ENCODE measurements at places on chromosomes 6 and 20.

DNA sequence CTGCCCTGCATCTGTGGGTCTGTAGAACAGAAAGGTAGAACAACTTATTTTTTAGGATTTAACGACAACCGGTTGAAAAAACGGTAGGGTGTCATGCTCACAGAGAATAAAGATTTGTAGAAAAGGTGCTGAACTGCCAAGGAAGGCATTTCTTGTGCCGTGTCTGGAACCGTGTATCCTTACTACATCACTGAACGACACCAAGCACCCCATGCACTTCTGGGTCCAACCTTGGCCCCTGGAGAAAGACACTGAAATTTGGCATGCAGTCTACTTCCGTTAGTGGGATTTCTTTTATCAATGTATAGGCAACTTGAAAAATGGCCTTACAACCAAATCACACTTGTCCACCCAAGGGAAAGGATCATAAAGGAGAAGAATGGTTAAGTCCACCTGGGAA lies 145.5 kb downstream of the ZMYND8 start:
- no peak for DNase-seq

- no peak for DNase-seq
Observed at GRCh38 chr6:157335829-157336228, 12.5 kb upstream of the TMEM242 start.

DNA sequence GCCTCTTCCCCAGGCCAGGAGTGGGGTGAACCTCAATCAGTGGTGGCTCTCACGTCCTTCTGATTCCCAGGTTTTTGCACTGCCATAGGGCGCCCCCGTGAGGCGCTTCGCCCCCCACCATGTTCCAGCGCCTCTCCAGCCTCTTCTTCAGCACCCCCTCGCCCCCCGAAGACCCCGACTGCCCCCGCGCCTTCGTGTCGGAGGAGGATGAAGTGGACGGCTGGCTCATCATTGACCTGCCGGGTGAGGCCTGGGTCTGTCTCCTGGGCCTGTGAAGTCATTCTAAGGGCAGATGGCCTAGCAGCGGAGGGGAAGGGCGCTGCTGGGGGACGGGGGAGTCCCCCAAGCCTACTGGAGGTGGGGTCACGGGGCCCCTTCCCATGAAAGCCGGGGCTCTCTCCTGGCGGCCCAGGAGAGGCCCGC lies 4.5 kb downstream of the TP53INP2 start:
- peak; percentile 50 for DNase-seq

- no peak for DNase-seq
Observed at GRCh38 chr6:11428371-11428770, 109.2 kb upstream of the TMEM170B start.

DNA sequence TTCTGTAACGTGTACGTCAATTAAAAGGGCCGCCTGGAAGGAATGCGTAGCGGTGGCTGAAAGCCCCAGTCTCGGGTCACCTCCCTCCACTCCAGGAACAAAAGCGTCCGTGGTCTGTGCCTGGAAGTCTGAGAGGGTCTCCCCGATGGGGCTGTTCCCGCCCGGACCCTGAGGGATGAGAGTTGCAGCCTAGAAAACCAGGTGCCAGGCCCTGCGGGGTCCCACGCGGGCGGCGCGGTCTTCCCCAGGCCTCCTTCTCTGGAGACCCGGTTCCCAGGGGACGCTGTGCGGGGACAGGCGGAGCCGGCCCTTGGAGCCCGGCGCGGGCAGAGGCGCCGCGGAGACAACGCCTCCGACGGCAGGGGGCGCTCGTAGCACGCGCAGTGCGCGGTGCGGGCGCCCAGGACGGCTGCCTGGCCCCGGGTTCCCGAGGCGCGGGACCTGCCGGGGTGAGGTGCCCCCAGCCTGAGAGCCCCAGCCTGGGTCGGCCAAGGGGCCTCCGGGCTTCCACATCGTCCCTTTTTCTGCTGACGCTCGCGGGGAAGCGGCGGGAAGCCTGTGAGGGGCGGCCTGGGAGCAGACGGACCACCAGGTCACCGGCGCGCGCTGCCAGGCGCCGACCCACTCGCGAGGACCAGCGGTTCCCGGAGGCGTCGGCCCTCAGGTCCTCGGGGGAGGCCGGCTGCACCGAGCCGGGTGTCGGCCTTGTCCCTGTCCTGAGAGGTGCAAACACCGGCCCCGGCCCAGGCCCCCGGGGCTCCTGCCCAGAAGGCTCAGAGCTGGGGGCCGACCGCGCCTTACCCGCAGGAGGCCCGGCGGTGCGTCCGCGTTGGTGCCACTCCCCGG lies 5.3 kb upstream of the FOXC1 start:
- peak; percentile 81 for DNase-seq

GRCh38 chr20:59650418-59650817 lies 46.1 kb downstream of the PHACTR3 start:
- no peak for DNase-seq

DNA sequence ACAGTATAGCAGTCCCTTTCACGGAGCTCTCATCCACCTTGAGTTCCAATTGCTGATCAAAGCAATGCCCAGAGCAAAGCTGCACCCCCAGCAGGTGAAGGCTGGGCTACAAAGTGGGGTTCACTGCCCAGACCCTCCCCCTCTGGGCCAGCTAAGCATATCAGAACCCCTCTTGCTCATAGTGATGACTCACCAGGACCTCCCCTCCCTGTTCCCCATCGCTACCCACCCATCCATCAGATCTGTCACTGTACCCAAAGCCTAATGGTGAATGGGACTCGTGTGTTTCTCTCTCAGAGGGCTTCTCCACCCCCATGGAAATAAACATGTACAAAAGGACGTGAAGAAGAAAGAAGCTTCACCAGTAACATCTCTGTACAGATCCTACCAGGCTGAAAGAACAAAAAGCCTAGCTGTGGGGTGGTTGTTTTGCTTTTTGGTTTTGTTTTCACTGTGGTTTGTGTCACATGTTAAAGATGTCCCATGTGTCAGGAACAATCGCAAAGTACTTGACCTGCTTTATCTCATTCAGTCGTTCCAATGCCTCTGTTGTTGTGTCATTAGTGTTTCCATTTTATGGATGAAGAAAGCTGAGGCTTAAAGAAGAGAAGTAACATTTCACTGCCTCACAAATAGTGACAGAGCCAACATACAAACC lies 518.5 kb downstream of the CD83 start:
- peak; percentile 34 for DNase-seq

GRCh38 chr6:16639684-16640480 lies 121.4 kb downstream of the ATXN1 start:
- DNase-seq: no peak

DNA sequence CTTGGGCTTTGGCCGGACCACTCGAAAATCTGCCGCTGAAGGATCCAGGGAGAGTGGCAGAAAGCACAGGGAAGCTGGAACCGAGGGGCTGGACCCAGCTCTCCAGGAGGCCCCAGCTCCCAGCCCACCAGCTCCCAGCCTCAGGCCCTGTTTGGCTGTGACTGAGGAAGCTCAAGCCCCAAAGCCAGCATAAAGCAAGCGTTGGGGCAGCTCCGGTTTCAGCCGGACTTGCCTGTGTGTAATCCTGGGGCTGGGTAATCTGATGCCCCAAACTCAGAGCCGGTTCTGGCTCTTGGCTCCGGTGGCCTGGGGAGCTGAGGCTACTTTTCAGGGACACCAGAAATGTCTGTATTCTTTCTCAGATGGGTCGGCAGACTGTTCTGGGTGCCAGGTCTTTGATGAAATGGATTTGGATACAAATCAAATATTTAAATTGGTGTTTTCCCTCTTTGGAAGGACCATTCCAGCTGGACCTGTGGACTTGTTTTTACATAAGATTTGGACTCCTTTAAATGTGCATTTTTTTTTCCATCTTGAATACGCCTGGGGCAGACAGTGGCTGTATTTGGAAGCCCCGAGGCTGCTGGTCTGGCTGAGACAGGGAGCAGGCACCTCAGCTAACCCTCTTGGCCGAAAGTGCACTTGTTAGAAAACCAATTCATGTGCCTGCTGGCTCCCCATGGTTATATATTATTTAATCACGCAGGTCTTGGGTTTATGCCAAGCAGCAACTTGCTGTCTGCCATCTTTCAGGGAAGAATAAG lies 29.7 kb downstream of the RPP40 start:
- DNase-seq: no peak

DNA sequence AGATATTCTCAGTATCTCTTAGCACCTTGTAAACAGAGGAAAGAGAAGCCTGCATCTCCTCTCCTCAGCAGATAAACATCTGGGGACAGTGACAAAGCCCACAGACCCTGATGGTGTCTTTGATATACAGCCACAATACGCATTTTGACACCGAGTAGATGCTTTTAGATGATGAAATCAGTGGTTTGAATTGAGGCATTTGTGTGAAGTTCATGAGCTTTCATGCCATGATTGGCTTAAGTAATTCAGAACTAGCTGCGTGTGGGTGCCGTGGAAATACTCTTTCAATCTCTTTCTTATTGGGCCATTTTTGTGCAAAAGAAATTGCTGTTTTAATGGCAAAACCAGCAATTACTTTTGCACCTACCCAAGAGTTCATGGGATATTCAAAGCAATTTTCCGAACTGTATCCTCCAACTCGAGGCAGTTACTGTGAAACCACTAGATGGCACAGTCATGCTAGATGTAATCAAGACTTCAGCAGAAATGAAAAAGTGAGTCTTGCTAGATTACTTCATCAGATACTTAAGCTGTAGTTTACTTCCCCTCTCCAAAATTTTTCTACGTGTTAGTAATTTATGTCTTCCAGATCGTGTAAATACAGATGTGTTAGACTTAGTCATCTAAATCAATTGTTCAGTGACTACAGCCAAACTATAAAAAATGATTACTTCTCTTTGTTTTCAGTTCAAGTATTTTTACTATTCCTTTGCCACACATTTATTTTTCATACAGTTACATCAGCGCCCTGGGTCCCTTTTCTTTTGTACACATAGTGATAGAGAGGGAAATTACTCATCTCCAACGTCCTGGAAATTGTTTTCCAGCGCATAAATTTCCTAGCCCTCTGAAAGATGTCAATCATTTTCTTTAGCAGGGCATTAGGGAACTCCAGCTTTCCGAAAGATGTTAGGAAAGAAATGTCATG lies 49.4 kb downstream of the IYD start:
- DNase-seq: no peak

DNA sequence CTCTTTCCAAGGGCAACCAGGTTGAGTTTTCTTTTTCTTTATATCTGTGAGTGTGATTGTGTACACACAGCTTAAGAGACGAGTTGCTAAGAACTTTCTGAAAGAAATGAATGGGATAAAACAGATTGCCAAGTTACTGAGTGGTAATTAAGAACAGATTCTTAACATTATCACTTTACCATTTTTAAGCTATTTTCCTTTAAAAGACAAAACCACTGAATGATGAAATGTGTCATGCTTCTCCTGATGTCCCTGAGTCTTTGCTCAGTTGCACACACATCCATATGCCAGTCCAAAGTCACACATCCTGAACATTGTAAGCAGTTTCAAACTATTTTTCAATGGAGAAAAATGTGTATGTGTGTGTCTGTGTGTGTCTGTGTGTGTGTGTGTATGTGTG lies 5.5 kb upstream of the DAAM2 start:
- DNase-seq: no peak

GRCh38 chr20:25220810-25221591 lies 25.5 kb downstream of the ENTPD6 start:
- no peak for DNase-seq

- no peak for DNase-seq
Observed at GRCh38 chr6:21582651-21583050, 10.9 kb upstream of the SOX4 start.

DNA sequence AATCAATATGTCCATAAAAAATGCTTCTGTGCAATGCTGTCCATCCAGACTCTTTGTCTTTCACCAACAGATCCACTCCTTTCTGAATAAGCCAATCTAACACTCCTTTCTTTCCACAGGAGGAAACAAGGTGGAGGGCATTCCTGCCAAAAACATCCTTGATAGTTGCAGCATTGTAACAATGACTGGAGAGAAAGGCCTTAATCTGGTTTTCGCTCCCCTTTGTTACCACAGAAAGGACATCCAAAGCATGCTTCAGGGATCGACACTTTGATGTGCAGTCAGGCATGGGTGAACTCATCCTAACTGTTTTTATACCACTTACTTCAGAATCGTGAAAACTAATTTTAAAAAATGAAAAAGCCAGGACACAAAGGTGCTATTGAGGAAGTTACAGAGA lies 7.4 kb downstream of the IBTK start:
- DNase-seq: no peak

- no peak for DNase-seq
Observed at GRCh38 chr20:698276-698675, 22.7 kb upstream of the SCRT2 start.

DNA sequence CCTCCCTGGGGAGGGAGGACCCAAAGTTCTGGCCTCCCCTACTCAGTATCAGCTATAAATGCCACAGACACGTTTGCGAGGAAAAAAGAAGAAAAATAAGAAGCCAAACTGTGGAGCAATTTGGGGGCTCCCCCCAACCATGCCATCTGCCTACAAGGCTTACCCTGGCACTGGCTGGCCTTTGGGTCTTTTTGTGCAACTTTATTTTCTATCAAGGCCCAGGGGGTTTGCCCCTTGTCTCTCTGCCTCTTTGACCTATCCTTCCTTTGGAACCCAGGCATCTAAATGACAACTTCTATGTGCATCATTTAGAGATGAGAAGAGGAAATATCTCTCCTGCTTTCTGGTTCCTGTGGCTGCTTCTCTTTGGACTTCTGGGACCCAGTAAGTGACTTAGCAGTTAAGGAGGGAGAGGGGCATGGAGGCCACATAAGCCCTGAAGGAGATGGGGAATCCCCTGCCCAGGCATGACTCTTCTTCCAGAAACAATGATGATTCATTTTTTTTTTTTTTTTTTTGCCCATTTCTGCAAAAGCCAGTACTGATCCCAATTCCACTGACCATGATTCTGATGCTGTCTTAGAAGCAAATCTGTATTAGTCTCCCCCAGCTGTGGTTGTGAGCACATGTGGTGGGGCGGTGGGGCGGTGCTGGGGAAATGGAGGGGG lies at the start of gene MUC22:
Gene MUC22 (plus strand): TSS at position 82 of the 668 bp plus-strand sequence. CDS start 233 bp downstream, at position 315.
- no peak for DNase-seq

DNA sequence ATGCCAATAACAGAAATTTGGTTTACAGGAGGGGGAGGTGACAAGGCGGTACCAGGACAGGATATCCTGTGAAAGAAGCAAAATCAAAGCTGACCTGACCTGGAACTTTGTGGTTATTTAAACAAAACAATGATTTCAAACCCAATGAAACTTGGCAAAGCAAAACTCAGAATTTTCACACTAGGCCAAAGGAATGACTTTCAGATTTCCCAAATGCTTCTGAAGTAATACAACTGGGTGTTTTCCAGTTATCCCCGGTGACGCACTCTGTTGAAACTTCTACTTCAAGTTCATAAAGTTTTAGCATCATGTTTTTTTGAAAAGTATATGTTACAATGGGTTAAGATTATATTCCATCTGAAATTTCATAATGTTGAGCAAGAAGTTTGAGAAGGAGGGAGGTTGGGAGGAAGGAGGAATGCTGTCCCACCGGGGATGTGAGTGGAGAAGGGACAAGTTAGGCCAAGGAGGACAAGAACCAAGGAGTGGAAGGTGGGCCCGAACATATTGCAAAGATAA lies 78.1 kb upstream of the TRAF3IP2 start:
- DNase-seq: no peak

GRCh38 chr6:36822506-36823269 lies 16.6 kb downstream of the CPNE5 start:
- DNase-seq: no peak
